ENCODE measurements at places on chromosomes 4 and X. TPM values are rescaled to one million over a fixed set of nuclear protein-coding genes. Genes with fewer than 3 reads are reported as not detected.

DNA sequence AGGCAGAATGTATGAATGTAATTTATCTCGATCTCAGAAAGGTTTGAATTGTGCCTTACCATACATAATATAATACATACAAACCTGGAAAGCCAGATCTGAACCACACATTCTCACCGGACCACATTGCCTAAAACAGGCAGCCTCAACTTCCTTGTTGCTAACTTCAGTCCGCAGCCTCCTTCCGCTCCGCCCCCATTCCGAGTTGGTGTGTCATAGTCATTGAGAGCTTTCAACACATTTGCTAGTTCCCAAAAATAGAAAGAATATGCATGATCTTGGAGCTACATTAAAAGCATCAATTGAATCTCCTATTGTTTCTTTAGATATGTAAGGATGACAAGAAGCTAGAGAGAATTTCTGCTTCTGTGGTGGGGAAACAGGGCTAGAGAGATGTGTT is 127.2 kb downstream of the ARHGEF9 start:
- peak; percentile 79 for DNase-seq

GRCh38 chrX:136684120-136684519 is 36.2 kb downstream of the CD40LG start:
- DNase-seq = no peak

DNA sequence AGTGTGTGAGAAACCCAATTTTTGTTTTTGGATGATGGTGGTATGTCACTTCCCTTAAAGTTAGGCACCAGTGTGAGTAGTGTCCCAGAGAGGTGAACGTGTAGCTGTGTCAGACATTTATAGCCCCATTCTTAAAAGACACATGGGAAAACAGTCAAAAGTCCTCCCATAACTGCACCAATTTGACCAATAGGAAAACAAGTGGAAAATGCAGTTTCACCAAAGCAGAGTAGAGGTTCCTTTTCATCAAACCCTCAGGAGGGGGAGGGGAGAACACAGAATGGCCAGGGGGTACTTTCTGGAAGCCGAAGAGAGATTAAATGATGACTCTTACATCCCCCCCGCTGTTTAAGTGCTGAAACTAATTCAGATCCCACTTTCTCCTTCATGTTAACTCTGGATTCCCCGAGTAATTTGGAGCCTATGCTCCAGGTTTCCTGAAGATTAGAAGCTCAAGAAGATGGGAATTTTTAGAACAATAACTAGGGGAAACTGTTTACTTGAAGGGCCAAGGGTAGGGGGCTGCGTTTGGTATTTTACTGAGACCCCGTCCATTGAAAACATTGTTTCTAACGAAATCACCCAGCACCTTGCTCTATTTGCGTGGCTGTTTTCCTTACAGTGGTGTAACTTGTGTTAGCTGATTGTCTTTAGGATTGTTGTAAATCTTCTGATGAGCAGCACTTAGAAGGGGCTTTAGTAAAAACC is 2.1 kb upstream of the LEF1 start:
- DNase-seq = no peak

ARL9 gene
- not detected for total RNA-seq

KCTD8 gene
- not detected for total RNA-seq

Measured in LHCN-M2 (cell line).